D341Med (cell line): ENCODE measurements at places on chromosomes 2 and 18.

DNA sequence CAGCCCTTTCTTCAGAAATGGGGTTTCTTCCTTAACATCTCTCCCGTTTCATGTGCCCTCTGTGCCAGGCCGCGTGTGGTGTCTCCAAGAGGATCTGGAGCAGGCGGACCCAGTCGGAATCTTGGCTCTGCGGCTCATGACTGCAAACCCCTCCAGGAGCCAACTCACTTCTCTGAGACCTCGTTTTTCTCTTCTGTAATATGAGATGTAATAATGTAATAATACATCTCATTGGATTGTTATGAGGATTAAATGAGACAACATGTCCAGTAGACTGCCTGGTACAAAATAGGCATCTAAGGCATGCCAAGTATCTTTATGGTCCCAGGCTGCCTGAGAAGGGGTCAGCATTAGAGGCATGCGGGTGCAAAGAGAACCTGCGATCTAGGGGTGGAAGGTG is 221.3 kb upstream of the REV1 start:
- no peak for DNase-seq

DNA sequence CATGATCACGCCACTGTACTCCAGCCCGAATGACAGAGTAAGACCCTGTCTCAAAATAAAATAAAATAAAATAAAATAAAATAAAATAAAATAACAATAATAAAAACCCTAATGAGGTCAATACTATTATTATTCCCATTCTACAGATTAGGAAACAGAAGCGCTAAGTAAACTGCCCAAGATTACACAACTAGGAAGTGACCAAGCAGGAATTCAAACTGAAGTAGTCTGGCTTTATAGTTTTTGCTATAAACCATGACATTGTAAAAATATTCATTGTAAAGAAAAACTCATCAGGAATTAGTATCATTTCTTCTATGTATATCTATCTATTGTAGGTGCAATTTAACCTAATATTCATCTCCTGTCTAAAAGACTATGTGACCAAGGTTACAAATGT is 1.2 kb downstream of the PLEKHM3 start:
- DNase-seq: no peak

DNA sequence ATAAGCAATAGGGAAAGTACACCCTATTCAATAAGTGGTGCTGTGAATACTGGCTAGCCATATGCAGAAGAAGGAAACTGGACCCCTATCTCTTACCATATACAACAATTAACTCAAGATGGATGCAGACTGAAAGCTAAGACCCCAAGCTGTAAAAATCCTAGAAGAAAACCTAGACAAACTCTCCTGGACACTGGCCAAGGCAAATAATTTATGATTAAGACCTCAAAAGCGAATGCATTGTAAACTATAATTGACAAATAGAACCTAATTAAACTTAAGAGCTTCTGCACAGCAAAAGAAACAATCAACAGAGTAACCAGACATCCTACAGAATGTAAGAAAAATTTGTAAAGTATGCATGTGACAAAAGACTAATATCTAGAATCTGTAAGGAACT is 41.1 kb upstream of the ASXL3 start:
- no peak for DNase-seq

- no peak for DNase-seq
These were observed 12.7 kb upstream of the ARID5A start for GRCh38 chr2:96523659-96524481.

- DNase-seq: no peak
These were observed 210.1 kb upstream of the RAB6C start for GRCh38 chr2:129769185-129769991.

DNA sequence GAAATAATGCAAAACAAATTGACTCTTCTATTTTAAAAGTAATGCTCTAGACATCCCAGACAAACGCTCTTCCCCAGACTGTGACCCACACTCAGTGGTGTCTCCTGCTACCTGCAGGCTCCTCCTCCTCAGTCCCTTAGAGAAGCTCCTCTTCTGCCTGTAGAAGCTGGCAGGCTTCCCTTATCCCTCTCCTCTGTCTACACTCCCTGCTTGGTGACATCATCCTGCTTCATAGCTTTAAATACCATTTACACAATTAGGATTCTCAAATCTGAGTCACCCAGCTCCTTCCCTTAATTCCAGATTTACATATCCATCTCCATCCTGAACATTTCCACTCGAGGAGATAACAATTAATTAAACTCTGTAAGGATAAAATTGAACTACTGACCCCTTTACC is 167.9 kb downstream of the FBXO15 start:
- DNase-seq: no peak

DNA sequence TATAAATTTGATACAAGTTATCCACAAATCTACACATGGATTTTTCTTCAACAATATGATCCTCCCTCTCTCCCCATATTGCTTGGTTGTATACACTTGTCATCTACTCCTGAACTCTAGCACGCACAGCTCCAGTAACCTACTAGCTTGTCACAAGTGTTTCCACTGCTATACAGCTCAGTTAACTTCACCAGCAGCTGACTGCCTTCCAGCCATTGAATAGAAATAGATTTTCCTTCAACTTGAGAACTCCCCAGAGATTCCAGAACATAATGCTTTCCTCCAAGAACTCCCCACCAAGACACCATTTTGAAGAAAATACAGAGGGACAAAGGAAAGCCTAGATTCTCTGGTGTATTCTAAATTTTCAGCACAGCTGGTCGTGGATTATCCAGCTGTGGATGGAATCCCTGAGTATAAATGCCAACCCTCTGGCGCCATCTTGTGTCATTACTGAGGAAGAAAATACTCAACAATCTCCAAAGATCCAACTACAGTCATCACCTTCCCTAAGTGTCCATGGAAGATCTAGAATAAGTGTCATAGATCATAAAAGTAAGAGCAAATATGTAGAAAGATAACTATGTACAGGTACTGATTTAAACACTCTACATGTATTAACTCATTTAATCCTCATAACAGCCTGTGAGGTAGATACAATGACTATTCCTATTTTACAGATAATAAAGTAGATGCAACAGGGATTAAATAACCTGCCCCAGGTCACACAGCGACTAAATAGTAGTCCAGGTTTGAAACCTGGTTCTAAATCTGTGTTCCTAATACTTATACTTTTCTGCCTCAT is 156.7 kb downstream of the ARHGAP28 start:
- peak; percentile 71 for DNase-seq
